ENCODE measurements at places on chromosomes 4 and X.

GRCh38 chrX:7201496-7201895, 53.5 kb upstream of the PUDP start:
- DNase-seq: no peak

GRCh38 chrX:56314334-56314733, 82.2 kb downstream of the KLF8 start:
- DNase-seq: no peak

- no peak for DNase-seq
Measured at GRCh38 chr4:2936773-2937145, 26.4 kb downstream of the NOP14 start.

- no peak for DNase-seq
Measured at GRCh38 chr4:111977419-111977965, 167.8 kb upstream of the FAM241A start.

- DNase-seq: no peak
Measured at GRCh38 chr4:79598214-79598613, 190.2 kb upstream of the GK2 start.

- DNase-seq: no peak
Measured at GRCh38 chr4:108205859-108206258, 37.1 kb upstream of the LEF1 start.

GRCh38 chr4:6410068-6410467, 62.3 kb downstream of the PPP2R2C start:
- DNase-seq: no peak

GRCh38 chr4:136637071-136637777, 895.1 kb downstream of the PCDH18 start:
- DNase-seq: no peak

- DNase-seq: no peak
Measured at GRCh38 chr4:94409962-94410361, 41.8 kb upstream of the PDLIM5 start.

GRCh38 chr4:89048906-89049601, 7.9 kb downstream of the FAM13A start:
- no peak for DNase-seq

DNA sequence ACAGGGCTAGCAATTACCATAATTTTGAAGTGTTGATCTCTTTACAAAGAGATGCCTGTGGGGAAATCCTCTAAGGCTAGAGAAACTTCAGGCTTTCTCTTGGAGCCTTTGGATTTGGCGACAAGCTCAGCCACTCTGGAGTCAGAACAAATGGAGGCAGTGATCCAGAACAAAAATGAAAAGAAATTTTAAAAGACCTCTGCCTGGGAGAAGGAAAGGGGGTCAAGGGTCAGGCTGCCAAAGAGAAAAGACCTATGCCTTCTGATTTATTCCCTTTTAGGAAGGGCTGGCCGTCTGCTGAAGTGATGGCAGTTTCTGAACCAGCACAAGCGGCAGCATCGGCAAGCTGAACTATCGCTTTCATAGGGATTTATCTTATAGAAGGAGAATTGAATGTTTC, 140.8 kb upstream of the SFRP2 start:
- DNase-seq: no peak

GRCh38 chr4:97530676-97531075, 612.6 kb downstream of the STPG2 start:
- DNase-seq: no peak

- no peak for DNase-seq
Measured at GRCh38 chr4:168070903-168071302, 21.4 kb upstream of the ANXA10 start.

- DNase-seq: no peak
Measured at GRCh38 chr4:25950461-25951389, 36.7 kb downstream of the SMIM20 start.

GRCh38 chrX:48794340-48794910, 7.4 kb upstream of the HDAC6 start:
- no peak for DNase-seq

GRCh38 chrX:10025742-10026493, 58.8 kb downstream of the CLDN34 start:
- no peak for DNase-seq

DNA sequence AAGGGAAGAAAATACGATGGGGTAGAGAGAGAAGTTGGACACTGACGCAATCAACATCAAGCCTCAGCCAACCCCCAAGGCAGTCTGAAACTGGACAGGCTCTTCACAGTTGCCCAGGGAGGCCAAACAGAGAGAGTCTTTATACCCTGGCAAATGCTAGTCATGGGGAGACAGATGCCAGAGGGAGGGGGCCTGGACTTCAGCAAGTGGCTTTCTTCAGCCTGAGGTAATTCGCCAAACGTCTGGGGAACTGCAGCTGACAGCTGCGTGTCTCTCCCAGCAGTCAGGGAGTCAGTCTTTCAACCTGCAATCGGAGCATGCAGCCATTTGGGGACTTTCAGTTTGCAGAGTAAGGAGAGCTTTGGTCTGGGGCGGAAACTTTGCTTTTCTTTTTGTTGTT, 521.6 kb downstream of the TRIML1 start:
- no peak for DNase-seq

DNA sequence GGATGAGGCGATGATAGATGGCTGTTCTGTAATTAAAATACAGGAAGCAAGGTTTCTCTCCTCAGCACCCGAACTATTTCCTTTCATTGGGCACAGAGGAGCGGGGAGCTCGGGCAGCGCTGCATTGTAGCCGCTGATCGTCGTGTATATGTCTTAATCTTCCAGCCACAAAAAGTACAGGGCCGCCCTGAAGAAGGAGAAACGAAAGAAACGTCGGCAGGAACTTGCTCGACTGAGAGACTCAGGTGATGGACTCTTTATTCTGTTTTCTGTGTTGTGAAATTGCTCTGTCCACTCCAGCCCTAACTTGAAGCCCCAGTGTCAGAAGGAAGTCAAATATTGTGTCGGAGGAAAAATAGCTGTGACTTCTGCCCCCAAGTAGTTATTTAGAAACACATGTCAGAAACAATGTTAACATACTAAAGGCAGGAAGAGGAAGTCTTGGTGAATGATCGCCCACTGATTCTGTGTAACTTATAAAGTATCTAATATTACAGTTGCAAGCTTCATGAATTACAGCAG, 546 bp downstream of the ZRSR2 start:
- no peak for DNase-seq

GRCh38 chr4:163611784-163612445, 117.4 kb downstream of the TMA16 start:
- DNase-seq: no peak

GRCh38 chr4:6896035-6896434, 13.6 kb upstream of the TBC1D14 start:
- peak; percentile 26 for DNase-seq

GRCh38 chr4:98801259-98801725, 127.6 kb downstream of the EIF4E start:
- DNase-seq: no peak

- DNase-seq: no peak
Measured at GRCh38 chr4:85889314-85889713, 414.4 kb downstream of the ARHGAP24 start.

GRCh38 chr4:86890790-86891189, 1.4 kb downstream of the C4orf36 start:
- DNase-seq: no peak

- DNase-seq: no peak
Measured at GRCh38 chrX:151552743-151553142, 10.7 kb upstream of the PASD1 start.

DNA sequence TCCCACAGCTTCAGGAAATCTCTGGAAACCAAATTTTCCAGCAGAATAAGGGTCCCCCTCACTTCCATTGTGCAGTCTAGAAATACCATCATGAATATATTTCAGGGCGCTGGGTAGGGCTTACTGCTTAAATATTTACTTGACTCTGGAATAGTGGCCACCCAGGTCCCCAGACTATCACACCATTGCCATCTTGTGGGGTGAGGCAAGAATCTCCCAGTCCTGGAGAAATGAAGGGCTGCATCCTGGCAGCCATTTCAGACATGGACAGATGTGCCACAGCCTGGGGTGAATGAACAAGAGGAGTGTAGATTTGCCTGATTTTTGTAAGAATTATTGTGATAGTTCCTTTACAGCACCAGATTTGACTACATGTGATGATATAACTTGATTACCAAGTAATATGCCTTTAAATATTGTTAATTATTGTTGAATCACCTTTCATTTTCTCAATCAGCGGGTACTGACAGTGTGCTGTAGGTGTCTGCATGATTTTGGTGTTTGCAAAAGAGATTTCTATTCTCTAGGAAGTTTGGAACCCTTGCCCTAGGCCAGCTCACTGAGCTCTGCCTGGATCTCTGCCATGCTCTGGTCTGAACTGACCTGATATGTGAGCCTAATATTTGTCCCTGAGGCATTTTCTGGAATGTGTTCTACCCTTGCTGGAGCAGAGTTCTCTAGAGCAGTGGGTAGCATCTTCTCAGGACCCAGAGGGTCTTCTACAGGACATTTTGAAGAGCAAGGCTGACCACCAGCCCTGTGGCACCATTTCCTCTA, 183.4 kb downstream of the KIT start:
- DNase-seq: no peak

GRCh38 chrX:74923942-74924448, 1.3 kb downstream of the NEXMIF start:
- no peak for DNase-seq

GRCh38 chrX:3407781-3408180, 61.3 kb upstream of the MXRA5 start:
- no peak for DNase-seq

DNA sequence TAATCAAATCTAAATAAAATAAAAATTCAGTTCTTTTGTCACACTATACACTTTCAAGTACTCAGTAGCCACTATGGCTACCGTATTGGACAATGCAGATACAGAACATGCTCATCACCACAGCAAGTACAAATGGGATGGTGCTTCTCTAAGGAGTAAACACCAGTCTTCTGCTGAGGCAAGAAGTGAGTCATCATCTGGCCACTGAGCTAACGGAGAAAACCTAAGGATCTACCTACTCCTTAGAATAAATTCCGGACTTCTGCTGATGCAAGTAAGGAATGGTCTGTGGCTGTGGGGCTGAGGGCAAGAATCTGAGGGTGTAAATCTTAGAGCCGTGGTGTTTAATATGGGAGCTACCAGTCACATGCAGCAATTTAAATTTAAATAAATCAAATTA, 11.3 kb upstream of the RBMXL3 start:
- no peak for DNase-seq

- DNase-seq: no peak
Measured at GRCh38 chr4:19880206-19880605, 371.5 kb upstream of the SLIT2 start.

DNA sequence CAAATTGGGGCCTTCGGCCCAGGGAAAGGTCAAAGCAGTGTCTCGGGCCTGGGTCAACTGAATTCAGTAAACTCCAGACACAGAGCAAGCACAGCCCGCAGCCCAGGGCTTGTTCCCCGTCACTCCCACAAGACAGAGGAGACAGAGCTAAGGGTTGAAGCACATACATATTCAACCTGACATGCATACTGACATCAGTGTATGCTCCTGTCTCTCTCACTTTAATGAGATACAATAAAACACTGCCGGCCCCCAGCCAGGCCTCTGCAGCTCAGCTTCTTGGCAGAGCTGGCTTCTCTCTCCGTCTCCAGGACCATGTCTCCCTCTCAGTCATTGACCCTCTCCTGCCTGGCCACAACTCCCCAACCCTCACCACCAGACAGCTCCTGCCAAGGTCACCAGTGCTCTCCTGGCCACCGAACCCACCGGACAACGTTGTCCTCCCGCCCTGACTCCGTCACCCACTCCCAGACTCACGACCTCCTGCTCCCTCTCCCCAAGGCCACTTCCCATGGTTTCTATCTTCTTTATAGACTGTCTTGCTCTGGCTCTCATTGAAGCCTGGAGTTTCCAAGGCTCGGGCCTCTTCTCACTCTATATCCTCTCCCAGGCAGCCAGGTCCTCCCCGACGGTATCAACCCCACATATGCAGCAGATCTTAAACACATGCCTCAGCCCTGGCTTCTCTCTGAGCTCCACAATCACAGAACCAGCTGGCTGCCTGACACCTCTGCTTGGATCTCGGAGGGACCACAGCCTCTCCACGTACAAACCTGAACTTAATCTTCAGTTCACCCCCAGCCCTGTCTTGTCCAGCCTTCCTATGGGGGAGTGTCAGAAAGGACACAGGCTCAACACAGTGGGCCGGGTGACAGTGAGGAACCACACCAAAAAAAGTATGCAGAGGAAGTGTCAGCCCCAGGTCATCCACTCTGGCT, 67.7 kb upstream of the C4orf50 start:
- DNase-seq: no peak

DNA sequence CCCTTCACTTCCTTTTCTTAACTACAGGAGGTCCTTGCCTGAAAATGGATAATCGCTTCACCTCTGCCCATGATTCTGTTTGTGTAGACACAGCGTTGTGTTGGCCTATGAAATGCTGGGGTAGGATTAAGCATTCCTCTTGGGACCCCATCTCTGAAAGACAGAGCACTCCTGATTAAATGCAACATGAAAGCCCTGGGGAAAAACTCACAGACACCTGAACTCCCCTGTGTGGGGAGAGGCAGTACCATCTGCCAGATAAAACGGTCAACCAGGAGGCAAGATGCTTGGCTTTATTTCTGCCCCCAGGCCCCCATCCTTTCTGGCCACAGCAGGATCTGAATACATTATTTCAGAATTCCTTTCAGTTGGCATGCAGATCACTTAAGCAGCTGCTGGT, 1.9 kb downstream of the LGI2 start:
- DNase-seq: no peak
